Lung microvascular endothelial cell (primary cell): ENCODE measurements at places on chromosomes 12 and 14.

DNA sequence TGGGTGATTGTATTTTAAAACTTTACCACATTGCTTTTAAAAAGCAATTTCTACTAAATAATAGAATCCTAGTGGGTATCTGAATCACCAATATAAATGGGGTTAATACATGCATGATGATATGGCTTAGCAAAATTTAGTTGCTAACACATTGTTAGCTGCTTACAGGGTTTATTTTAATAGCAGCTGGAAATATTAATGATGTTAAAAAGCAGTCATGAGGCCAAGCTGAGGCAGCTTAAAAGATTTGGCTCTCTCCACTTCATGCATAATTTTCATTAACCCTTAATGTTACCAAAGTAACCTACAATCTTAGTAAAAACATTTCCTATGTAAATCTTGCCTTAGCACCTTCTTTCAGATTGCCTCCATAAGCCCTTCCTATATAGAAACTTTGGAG is 49.2 kb upstream of the CNOT2 start:
- no peak for DNase-seq

DNA sequence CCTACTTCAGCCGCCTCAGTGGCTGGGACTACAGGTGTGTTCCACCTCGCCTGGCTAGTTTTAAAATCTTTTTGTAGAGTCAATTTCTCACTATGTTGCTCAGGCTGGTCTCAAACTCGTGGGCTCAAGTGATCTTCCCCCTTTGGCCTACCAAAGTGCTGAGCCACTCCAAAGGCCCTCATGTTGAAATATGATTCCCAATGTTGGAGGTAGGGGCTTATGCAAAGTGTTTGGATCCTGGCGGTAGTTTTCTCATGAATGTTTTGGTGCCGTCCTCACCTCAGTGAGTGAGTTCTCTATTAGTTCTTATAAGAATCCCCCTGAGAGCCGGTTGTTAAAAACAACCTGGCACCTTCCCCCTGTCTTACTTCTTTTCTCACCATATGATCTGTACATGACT is 784.6 kb downstream of the TMTC2 start:
- no peak for DNase-seq

DNA sequence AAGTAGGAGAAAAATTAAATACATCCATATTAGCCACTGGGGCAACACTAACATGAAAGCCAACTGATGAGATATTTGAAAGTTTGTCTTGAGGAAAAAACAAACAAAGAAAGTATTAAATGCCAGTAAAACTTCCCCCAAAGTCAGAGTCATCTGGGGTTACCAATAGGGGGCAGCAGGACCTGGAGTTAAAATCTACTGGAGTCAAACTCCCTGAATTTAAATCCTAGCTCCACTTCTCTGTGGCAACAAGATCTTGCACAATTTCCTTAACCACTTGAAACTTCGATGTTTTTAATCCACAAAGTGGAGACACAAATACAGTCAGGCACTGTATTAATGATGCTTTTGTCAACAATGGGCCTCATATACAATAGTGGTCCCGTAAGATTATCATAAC is 14.4 kb downstream of the PLEKHG7 start:
- DNase-seq, result peak; percentile 51

- DNase-seq, result peak; percentile 16
These were observed 23.7 kb upstream of the SLC2A3 start for GRCh38 chr12:7959701-7960121.

DNA sequence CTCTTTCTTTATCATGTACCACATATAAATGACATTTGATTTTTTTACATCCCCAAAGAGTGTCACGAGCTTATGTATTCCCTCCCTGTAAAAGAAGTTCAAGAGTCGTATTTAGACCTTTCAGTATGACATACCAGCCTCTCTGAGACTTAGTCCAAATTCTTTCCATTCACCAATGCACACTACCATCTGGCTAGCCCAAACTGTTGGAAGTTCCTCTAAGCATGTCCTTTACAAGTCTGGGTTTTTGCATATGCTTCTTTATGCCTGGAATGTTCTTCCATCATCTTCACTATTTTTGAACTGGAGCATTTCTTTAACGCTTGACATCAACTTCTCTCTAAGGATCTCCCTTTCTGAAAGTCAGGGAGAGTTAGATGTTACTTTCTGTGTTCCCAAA is 68.5 kb upstream of the RGS6 start:
- DNase-seq, result no peak

DNA sequence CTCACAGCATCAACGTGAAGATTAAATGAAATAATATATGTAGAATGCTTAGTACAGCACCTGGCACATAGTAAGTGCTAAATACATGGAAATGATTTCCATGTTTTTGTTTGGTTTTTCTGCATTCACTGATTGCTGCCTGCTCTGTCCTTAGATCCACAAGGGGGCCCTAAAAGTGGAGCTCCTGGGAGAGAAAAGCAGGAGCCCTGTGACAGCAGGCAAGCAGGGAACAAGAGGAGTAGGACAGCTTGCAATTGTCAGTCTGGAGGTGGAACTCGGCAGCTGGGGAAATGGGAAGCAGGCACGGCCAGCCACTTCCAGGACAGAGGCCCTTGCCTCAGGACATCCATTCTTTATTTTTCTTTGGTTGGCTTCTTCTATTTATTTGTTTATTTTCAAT is 292.9 kb downstream of the BMP4 start:
- DNase-seq, result peak; percentile 18

- DNase-seq, result peak; percentile 85
These were observed 13.1 kb downstream of the CCDC85C start for GRCh38 chr14:99590746-99591555.

- DNase-seq, result no peak
These were observed 360.9 kb downstream of the RPL10L start for GRCh38 chr14:46290706-46291105.

- DNase-seq, result no peak
These were observed 839.2 kb downstream of the SLC6A15 start for GRCh38 chr12:84073401-84073800.

DNA sequence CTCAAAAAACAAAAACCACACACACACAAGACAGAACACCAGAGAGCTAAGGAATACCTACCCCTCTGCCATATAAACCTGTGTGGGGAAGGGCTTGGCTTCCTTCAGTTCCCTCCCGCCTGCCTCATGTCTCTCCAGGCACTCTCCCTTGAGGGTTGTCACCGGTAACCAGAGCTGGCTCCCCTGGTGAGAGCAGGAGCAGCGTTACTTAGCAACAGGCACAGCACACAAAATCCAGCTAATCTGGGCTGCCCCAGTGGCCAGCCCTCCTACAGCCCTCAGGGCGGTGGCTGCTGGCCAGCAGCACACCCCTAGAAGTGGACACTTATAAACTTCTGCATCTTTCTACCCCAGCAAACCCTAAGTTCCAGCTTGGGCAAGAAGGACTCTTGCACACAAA is 21.6 kb upstream of the NR4A1 start:
- DNase-seq, result no peak

DNA sequence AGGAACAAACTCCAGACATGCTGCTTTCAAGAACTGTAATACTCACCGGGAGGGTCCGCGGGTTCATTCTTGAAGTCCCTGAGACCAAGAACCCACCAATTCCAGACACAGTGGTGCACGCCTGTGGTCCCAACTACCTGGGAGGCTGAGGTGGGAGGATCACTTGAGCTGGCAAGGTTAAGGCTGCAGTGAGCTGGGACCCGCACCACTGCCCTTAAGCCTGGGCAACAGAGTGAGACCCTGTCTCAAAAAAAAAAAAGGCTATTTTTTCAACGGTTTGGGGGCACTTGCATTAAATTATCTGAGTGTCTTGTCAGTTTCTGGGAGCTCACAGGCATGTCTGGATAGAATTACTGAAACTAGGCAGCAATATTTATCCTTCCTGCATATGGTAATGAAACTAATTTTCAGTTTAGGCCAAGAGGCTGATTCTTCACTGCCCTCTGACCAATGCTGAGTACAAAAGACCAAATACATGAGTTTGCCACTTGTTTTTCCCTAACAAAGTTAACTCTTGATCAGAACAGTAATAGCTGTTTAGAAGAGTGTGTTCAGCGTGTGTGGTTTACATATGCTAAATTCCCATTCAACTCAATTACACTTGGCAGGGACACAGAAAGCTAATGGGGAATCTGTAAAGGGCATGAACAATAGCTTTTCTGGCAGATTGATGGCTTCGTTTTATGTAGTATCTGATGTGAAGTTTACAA is 65.8 kb upstream of the RASSF3 start:
- no peak for DNase-seq

GRCh38 chr12:44021471-44021971 is 185.6 kb downstream of the TMEM117 start:
- no peak for DNase-seq

DNA sequence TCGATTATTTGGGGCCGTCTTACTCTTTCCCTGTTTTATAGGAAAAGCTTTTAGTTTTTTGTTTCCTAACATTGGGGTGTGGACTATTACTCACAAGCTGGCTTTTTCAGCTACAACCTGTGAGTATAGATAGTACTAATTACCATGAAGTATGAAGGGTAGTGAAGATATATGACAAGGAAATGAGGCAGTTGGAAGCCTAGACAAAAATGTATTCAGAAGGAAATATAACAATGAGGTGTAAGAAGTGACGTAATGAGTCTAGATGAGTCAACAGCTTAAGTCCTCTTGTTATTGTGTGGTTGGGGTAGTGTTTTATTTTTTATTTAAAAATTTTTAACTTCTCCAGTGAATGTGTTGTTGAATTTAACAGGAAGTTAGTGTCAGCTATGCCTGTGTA is 804.5 kb downstream of the NRXN3 start:
- DNase-seq, result peak; percentile 92

GRCh38 chr12:132615579-132616038 is 3.0 kb upstream of the P2RX2 start:
- no peak for DNase-seq

DNA sequence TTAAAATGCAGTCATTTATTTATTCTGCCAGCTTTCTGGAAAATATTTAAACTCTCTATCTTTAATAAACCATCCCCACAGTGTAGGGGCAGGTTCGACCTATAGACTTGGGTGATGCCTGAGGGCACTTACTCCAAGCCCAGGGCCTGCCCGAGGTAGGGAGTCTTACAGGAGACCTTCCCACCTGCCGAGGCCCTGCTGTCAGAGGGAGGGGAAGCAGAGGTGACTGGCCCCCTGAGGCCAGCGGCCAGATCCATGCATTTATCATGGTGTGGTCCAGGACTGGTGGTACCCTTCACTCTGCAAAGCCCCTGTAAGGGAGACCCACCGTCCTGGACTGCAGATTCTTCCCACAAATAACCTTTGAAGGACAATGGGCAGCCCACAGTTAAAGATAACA is 7.6 kb downstream of the EML1 start:
- no peak for DNase-seq

- DNase-seq, result peak; percentile 91
These were observed 14.5 kb upstream of the CLEC4A start for GRCh38 chr12:8108808-8109398.

GRCh38 chr12:41924111-41924510 is 220.6 kb downstream of the GXYLT1 start:
- DNase-seq, result no peak

DNA sequence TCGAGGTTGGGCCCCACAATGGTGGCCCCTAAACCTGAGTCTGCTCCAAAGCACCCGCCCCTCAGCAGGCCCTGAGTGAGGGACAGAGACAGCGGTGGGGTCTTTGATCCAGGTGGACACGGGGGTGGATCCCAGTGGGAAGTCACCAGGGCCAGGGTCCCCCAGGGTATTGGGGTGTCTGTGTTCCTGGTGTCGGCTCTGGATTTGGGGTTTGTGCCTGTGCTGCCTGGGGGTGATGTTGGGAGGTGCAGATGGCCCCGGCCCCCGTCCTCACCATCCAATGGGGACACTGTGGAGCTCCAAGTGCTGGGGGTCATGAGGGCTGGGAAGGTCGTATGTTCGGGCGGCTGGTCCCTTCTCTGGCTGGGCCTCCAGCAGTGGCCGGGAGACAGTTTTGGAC is 354.2 kb downstream of the TMEM121 start:
- DNase-seq, result no peak

DNA sequence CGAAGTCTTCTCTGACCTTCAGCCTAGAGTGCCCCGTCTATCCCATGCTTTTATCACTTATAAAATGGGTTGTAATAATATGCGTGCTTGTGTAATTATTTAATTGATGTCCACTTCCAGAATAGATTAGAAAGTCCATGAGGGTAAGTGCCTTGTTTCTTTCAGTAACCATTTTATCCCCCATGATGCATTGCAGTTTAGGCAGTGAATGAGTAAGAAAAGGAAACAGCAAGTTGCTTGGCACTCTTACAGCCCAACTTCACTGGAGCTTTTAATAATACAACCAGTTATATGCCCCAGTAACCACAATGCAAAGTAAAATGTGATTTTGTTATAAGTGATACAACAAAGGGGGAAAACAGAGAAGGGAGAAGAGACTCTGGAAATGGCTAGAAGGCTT is 287.3 kb downstream of the MED13L start:
- no peak for DNase-seq

DNA sequence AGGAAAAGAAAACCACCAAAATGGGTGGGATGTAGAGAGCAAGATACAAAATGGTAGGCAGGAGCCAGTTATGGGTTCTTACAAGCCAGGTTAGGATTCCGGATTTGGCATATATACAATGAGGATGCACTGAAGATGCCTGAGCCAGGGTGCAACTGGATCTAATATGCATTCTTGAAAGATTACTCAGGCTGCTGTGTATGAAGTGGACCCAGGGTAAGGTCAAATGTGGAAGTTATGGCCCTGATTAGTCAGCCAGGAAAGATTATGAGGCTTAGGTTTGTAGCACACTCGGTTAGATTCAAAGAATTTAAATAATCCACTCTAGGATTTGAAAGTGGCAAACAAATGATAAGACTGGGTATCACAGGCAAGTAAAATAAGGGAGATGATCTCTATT is 1750.7 kb upstream of the FLRT2 start:
- peak; percentile 0 for DNase-seq

DNA sequence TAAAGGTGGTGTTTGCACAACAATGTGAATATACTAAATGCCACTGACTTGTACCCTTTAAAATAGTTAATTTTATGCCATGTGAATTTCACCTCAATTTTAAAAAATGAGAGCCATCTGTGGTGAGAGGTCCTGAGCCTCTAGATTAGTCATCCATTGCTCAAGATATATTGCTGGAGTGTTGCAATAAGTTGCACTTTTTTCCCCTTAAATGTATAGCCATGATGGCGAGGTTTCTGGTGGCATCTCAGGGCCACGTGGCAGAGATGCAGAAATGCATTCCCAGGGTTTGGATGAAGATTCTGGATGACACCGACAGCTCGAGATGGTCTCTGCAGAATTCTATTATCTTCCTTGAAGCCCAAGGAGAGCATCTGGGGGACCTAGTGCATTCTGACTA is 153.7 kb downstream of the AACS start:
- no peak for DNase-seq

- no peak for DNase-seq
These were observed 465.3 kb upstream of the TBX3 start for GRCh38 chr12:115149279-115149678.
